ENCODE measurements at places on chromosomes 5 and 9.

DNA sequence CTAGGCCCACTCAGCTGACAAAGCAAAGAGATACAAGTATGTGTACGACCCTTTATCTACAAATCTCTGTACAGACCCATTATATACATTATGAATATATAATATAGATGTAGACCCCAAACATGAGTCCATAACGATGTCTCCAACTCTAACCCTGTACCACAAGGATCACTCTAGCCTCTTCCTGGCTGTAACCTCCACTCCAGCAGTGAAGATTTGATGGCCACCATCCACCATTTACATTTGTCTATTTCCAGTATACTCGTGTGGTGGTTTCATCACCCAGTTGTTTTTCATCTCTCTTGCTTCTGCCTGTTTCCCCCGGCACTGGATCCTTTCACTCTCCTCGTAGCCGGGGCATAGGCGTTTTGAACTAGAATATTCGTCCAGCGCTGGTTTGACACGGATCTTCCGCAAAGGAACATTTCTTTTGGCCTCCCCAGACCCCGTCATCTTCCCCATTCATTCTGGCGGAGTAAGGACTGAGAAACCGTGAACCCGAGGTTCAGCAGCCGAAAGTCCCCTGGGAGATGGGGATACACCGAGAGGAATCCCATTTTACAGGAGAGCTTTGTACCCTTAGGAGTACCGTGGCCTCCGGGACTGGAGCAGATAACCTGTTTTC lies 828 bp upstream of the TRIO start:
- DNase-seq = no peak

DNA sequence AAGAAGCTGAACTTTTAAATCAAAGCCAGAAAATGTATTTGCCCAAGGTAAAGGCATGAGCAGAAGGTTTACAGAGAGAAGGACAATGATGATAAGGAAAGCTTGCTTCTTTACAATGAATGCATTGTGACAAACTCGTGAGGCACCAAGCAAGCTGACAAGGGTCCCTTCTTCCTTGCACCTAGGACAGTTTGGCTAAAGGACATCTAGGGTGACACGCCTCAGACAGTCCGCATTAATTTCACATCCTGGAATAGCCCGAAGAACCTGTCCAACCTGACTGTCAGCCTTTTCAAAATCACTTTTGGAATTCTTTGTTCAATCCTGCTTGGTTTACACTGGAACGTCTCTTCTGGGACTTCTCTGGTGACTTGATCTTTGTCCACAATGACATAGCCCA lies 146.4 kb upstream of the MAP3K1 start:
- DNase-seq = no peak

DNA sequence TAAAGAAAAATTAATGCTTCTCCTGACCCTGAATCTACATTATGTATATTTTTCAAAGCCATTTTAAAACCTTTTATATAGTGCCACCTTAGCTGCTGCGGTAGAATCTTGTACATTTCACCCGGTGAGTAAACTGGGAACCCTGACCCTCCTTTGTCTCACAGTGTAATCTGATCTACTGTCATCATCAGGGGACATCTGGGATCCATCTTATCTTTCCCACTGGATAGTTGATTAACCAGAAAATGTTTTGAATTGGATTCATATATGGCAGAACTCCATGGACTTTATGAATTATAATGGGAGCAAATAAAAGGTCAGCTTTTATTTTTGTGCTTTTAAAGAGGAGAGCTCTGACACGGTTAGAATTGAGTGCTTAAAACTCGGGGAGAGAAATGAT lies 95.0 kb downstream of the ADAMTSL1 start:
- DNase-seq = no peak

- no peak for DNase-seq
These were observed 169.0 kb downstream of the CDK5RAP2 start for GRCh38 chr9:120410925-120411501.

GRCh38 chr5:113989278-113989912 lies 372.5 kb upstream of the KCNN2 start:
- no peak for DNase-seq

- no peak for DNase-seq
These were observed 12.6 kb upstream of the HOMER1 start for GRCh38 chr5:79526493-79526892.

DNA sequence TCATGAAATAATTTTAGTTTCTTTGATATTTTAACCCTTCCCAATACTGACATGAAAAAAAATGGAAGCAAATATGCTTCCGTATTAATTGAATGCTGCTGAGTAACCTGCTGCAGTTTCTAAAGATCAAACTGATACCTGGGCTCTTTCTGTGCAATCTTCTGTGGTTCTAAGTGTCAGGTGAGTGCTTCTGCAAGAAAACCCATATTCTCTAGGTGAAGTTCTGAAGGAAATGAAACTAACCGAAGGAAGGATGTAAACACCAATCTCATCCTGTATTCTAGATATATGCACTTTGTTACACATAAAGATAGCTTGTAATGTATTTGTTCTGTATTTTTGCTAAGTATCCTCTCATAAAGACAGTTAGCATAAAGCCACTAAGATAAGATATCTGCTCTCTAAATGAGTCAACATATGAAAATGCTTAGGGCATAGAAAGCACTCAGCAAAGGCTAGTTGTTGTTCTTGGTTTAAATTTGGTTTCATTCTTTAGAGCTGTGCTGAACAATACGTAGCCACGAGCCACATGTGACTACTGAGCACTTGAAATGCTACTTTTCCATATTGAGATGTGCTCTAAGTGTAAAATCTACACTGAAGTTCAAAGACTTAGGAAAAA lies 52.0 kb downstream of the ITGA2 start:
- DNase-seq = no peak

- DNase-seq = no peak
These were observed 31.6 kb upstream of the UBAC1 start for GRCh38 chr9:135992486-135993408.

DNA sequence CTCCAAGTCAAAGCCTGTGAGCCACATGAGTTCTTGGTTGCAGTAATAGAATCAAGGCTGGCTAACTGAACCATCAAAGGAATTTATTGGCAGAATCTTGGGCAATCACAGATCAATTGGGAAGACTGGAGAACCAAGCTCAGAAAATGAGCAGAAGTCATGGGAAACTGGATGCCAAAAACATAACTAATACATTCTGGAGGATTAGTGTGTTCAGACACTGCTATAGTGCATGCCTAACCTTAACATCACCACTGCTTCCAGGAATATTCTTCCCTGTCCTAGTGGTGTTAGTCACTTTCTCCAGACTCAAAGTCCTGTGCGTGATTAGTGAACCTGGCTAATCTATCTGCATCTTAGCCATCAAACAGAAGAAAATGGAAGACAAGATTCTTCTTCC lies 843.7 kb downstream of the EFNA5 start:
- no peak for DNase-seq

DNA sequence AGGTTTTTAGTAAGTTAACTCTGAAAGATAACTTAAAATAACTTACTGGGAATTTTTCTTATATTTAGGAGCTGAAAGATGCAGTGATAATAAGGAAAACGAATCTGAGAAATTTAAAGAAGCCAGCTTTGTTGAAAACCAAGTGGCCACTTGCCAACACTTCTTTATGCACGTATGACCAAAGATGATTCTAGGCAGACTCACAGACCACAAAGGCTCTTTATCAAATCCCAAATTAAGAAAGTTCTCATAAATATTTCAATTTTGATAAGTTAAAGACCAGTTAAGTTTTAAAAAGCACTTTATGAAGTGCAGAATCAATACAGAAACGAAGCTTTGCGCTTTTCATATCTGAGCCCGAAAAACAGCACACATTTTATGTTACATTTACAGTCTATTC lies 1.5 kb downstream of the AFF4 start:
- no peak for DNase-seq

DNA sequence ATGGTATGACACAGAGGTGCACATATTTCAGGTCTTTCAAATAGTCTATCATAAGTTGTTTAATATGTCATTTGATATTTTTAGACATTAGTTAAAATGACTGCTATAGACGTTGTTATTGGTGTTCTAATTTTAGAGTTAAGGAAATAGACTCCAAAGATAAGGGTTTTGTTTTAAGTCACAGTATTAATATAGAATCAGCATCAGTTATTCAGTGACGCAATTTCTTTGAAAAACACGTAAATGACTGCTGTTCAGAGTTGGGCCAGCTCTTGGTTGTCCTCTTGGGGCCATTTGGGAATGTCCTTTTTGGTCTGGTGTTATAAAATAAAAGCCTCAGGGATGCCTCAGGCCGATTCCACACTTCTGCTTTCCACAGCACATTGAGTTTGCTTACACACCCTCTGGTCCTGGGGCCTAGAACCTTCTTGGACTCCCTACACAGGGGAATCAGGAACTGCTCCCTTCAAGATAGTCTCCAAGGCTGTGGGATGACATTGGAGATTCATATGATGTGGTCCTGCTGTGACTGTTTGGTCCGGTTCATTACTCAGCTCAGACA lies 14.3 kb downstream of the OTULIN start:
- no peak for DNase-seq

DNA sequence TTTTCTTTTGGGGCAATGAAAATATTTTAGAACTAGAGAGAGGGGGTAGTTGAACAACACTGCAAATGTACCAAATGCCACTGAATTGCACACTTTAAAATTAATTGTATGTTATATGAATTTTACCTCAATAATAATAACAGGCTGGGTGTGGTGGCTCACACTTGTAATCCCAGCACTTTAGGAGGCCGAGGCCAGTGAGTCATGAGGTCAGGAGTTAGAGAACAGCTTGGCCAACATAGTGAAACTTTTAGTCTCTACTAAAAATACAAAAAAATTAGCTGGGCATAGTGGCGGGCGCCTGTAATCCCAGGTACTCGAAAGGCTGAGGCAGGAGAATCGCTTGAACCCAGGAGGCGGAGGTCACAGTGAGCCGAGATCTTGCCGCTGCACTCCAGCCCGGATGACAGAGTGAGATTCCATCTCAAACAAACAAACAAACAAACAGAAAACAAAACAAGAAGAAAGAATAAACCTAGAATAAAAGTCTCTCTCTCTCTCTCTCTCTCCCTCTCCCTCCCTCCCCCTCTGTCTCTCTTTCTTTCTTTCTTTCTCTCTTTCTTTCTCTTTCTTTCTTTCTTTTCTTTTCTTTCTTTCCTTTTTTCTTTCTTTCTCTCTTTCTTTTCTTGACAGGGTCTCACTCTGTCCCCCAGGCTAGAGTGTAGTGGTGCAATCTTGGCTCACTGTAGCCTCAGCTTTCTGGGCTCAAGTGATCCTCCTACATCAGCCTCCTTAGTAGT lies 91.1 kb downstream of the BASP1 start:
- no peak for DNase-seq

- DNase-seq = no peak
These were observed 2.1 kb downstream of the POLK start for GRCh38 chr5:75513841-75514240.

DNA sequence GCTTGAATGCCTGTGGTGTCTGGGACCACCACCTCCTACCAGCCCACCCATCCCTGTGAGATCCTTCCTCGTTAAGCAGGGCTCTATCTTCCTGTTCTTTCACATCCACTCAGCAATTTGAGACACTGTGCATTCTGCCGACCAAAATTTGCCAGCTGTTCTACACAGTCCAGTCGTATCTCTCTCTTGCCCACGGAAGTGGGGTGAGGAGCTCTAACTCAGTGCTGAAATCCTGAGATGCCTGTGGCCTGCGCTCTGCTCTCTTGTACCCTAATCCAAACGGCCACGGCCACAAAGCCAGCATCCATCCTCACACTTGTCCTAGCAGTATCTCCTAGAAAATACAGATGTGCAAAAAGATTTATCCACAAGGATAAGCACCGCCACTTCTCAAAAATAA lies 97.9 kb downstream of the MVB12B start:
- DNase-seq = no peak

GRCh38 chr5:65209341-65209740 lies 272.4 kb downstream of the ADAMTS6 start:
- no peak for DNase-seq

DNA sequence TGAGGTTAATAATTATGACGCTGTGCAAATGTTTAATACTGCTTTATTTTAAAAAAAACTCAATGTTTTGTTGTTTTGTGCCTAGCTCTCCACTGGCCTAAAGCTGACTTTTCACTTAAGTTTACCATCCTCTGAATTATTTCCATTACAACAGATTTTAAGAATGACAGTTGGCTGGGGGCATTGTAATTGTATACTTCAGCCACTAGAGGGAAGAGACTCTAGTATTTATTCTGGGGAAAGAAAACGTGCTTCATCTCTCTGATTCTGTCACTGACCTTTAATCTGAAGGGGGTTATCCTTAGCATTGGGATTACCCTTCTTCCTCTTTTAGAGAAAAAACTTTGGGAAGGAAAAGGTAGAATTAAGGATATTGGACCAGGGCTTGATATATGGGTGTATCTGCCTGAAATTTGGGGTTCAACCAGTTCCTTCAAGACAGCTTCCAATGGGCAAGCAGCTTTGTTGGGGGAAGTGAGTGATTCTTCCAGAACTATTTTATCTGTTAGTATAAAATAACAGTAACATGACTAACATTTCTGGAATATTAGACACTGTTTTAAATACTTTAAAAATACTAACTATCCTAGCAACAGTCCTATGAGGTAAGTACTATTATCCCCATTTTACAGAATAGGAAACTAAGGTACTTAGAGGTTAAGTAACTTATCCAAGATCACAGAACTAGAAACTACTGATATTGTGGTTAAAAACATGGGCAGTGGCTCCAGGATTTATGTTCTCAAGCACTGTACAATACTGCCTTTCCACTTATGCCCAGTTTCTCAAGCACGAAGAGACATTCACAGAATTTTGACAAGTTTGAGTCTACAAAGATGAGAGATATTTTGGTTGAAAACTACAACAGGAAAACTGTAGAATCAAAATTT lies 208.4 kb downstream of the CD180 start:
- no peak for DNase-seq

DNA sequence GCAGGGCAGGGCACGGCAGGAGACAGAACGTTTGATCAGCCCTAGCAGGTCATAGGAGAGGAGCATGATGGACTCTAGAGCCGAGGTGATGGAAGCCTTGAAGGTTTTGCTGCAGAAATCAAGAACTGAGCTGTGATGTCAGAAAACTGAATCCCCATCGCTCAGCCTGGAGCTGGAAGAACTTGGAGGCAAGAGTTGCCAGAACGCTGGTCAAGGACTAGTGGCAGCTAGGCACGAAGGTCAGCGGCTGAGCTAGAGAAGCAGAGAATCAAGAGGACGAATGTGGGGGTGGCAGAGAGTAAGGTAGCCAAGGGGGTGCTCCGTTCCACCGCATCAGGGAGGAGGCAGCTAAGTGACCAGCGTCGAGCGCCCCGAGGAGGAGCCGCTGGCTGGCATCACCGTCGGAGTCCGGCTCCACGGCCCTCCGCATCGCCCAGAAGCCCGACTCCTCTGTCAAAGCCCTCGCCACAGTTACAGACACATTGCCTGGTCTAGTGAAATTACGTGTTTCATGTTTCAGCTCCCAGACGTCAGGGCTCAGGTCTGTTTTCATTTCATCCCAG lies 1.2 kb upstream of the GALNT10 start:
- peak; percentile 58 for DNase-seq

DNA sequence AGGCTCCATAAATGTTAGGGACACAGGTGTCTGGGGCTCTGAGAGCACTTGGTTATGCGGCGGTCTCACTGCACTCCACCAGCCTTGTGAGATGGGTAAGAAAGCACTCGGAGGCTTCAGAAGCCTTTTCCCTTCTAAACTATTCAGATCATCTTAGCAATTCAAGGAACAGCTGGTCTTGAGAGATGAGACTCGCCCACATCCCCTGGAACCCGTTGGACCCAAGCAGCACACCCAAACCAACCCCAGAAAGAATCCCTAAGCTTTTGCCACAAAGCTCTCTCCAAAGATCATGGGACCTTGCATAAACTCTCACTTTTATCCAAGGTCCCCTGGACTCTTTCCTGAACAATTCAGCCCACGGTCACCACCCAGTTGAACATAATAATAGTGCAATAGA lies 90.2 kb downstream of the RAPGEF1 start:
- DNase-seq = no peak
